ENCODE measurements at places on chromosomes 3 and 15.
A peak's percentile ranks its signal among the peaks of the same experiment; 100 is the strongest.

DNA sequence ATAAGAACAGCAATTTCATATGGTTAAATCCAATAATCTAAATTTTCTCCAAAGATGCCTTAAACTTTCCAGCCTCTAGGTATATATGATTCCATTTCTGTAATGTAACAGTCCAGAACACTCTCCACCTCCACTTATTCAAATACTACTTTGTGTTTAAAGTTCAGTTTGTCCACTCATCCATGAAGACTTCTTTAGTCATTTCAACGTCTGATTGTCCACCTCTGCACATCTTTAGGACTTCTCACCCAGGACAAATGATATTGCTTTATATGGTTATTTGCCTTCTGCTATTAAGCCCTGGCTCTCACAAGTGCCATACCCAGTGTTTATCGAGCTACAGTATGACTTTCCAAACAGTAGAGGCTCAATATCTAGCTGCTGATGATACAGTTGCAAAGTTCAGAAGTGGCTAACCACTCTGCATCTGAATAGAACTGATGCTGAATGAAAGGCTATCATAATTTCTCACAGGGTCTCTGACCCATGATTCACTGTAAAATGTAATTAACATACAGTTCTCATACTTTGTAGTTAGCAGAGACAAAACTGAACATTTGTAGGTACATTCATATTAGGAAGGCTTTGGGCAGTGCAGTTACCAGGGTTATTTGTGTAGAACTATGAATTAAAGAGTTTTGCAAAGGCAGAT lies 93.7 kb upstream of the MBNL1 start:
- no peak for DNase-seq

- no peak for DNase-seq
These were observed 231.0 kb upstream of the TLE3 start for GRCh38 chr15:70328679-70329115.

DNA sequence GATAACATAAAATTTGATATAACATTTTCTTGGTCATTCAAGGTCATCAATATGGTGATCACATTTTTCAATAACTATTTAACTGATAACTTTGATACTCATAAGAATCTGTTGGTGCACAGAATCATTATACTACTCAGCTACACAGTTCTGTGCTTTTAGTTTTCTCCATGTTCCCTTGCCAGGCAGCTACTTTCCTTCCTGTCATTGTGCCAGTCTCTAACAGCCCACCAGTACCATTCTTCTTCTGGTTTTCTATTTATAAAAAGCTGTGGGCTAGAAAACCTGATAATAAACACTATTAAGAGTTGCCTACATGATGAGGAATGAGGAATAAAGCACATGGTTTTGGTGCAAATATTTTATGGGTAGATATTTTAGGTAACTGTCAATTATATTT lies 77.6 kb downstream of the C3orf80 start:
- DNase-seq = no peak

GRCh38 chr3:166060789-166061479 lies 223.7 kb upstream of the BCHE start:
- DNase-seq = no peak

GRCh38 chr3:15007681-15008141 lies 57.4 kb downstream of the MRPS25 start:
- DNase-seq = no peak

- DNase-seq = no peak
These were observed 675.6 kb downstream of the TBL1XR1 start for GRCh38 chr3:176521531-176522175.

- DNase-seq = no peak
These were observed 26.0 kb downstream of the SLC41A3 start for GRCh38 chr3:126057936-126058335.

- DNase-seq = peak; percentile 47
These were observed 657 bp downstream of the TLNRD1 start for GRCh38 chr15:81001152-81002008.

GRCh38 chr3:149448331-149448831 lies 26.1 kb upstream of the TM4SF4 start:
- no peak for DNase-seq

- DNase-seq = no peak
These were observed 24.2 kb downstream of the ABHD2 start for GRCh38 chr15:89112341-89112971.

- DNase-seq = no peak
These were observed 218.6 kb downstream of the THSD4 start for GRCh38 chr15:71333839-71334238.

- DNase-seq = no peak
These were observed 6.4 kb upstream of the TBC1D21 start for GRCh38 chr15:73866881-73867410.

- no peak for DNase-seq
These were observed 150.9 kb downstream of the LRRK1 start for GRCh38 chr15:101070024-101070423.

DNA sequence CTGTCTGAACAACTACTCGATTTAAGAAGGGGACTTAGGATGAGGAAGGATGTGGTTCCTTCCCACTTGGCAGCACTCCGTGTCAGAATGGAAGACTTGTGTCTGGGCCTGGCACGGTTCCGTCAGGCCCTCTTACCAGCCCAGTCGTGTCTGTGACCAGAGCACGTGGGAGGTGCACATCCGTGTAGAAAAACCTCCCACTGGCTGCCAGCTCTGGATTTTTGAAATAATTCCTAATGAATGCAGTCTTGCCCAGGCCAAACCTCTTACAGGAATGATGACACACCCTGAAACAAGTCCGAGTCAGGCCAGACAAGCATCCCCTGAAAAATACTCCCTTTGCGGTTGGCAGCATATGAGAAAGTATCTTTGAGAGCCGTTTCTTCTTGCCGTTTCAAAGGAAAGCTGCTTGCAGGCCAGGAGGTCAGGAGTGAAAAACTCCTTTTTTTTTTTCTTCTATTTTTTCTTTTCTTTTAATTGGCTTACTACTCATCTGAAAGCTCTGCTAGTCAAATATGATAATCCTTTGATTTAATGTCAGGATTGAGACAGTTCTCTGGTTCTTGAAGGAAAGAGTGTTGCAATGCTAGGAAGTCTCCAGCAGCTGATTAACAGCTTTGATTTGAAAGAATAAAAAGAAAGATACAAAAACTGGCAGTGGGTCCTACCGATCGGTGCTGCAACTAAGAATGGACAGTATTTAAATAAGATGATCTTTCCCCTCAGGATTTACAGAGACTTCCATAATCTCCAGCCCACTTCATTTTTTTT lies 19.8 kb downstream of the IL1RAP start:
- no peak for DNase-seq

DNA sequence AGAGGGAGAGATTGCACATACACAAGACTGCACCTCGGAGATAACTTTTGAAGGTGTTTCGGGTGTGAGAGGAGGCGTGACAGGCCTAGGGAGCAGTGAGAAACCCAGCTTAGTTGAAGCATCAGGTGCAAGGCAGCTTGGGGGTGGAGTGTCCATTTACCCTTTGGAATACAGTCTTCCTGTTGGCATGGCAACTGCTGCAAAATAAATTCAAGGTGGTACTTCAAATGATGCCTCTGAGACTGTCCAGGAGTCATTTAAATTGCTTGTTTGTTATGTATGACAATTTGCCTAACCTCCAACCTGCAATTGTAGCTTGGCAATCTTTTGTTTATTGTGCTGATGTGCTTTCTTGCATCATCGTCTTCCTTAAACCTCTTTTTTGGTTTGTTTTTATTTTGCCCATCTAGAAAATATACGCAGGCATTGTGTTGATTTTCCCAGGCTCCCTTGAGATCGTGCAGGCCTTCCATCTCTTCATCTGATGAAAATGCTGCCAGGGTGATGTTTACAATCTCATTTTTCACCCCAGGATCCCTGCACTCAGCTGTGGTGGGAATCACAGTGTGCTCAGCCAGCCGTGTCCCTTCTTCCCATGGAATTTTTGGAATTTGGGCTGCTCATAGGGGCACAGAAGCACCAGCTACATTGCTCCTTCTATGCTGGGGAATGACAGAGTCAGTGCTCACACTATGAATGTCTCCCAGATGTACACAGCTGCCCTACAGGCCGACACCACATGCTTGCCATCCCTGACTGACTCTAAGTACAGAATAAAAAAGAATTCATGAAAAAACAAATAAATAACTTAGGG lies 583.1 kb upstream of the CFAP20DC start:
- DNase-seq = no peak

- DNase-seq = no peak
These were observed 57.3 kb upstream of the RNF7 start for GRCh38 chr3:141680620-141681389.

GRCh38 chr15:58447271-58448010 lies 15.7 kb downstream of the LIPC start:
- no peak for DNase-seq

DNA sequence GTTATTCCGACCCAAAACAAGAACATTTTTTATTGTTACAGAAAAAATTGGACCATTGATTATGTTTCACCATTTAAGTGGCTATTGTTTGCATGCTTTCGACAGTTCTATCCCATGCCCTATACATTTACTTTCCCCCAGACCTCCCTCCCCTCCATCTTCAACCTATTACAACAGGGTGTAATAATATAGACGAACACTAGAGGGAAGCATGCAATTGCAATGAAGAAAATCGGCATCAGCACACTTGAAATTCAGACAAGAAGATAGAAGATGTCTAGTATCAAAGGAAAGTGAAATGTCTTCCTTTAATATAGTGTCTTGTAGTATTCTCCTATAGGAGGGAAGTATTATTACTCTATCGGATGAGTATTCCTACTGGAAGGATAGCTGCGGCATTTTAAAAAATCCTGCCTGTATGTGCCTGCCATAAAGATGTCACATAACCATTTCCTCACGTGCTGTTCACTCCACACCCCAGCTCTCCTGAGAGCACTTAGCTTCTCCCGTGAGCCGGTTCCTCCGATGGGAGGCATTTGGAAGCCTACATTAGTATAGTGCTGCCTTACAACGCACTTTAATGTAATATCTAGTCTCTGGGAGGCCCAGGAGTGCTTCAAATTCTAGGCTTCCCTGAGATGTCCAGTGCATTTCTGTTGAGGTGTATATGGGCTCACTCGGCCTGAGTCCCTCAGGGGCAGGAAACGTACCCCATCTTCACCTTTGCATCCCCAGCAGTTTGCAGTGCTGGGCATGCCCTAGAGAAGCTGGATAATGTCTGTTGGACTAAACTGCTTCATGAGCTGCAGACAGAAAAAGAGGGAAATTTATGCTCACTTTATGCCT lies 17.8 kb upstream of the ERICH6 start:
- no peak for DNase-seq

DNA sequence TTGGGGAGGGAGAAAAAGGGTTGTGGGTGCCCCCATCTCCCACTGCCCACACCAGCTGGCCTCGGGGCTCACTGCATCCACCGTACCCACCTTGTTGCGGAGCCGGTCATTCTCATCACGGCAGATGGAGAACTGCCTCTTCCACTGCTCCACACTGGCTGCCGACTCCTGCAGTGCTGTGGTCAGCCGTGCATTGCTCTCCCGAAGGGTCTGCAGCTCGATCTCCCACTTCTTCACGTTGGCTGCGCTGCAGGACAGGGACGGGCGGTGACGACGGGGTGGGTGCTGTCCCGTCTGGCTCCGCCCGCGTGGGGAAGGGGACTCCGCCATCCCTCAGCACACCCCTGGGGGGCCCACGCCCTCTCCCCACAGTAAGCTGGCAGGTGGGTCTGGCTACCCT lies 45.1 kb downstream of the WHAMM start:
- DNase-seq = no peak

- DNase-seq = no peak
These were observed 324.0 kb upstream of the ROPN1 start for GRCh38 chr3:124316034-124316287.

- DNase-seq = no peak
These were observed 9.8 kb downstream of the CMTM6 start for GRCh38 chr3:32492684-32493436.

- no peak for DNase-seq
These were observed 30.7 kb upstream of the RPS17 start for GRCh38 chr15:82570721-82571508.

GRCh38 chr15:91258415-91258759 lies 158.3 kb downstream of the SV2B start:
- DNase-seq = no peak

DNA sequence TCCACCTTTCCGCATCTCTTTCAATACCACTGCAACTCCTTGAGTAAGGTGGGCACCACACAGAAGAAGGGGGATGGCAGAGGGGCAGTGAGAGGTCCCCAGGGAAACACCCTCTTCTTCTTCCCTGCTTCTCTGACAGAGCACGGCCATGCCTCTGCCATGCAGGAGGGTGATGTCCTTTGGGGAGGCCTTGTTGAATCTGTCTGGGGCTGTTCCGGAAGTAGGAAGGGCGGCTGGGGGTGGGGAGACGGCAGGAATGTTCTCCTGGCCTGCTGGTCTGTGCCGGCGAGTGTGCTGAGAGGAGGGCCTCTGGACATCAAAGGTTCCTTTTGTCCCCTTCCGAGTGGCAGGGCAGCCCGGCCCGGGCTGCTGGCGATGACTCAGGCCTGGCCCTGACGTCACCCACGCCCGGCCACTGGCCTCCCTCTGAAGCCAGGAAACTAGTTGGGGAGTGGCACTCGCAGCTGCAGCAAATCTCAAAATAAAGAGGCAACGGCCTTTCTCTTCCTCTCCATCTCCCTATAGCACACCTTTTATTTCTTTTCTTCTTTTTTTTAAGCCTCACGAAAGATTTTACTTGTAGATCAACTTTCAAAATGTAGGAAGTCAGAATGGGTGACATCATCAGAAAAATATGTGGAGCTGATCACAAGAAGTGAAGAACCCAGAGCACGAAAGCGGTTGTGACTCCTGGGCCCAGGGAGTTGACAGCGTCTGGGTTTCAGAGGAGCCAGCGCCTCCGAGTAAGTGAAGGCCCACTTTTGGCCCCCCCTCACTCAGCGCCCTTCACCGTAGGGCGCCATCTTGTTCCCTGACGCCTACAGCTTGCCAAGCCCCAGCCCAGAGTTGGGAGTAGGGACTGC lies at the start of gene ZBTB38:
Gene ZBTB38, plus strand, starts transcription at position 443 of the 863 bp plus-strand sequence. CDS start 73,885 bp downstream, outside the sequence.
- DNase-seq = no peak

DNA sequence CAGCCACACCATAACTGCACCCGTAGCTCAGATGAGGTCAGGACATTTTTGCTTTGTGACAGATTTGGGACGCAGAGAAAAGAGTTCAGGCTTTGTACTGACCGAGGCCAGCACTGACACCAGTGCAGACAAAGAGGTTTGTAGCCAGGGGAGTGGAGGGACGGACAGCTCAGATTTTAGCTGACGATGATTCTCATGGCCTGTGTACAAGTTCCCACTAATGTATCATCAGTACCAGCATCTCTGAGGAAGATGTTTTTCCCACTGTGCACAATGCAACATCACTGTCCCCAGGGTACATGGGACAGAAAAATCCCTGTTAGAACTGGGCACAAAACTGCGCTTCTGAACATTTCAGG lies 112.7 kb downstream of the SLCO3A1 start:
- no peak for DNase-seq

GRCh38 chr3:73497646-73498406 lies 126.9 kb downstream of the PDZRN3 start:
- no peak for DNase-seq
